ENCODE measurements at places on chromosomes 6 and 20. TPM values are rescaled to one million over a fixed set of nuclear protein-coding genes. Genes with fewer than 3 reads are reported as not detected.

The PGC gene
- 0.63 TPM for total RNA-seq

The PSORS1C2 gene
- not detected for total RNA-seq

The APOM gene
- total RNA-seq: 97.1 TPM

The PTPRT gene
- total RNA-seq: 0.88 TPM

The FAM217A gene
- total RNA-seq: not detected

The CCN2 gene
- total RNA-seq: 6.7 TPM

Measured in left lobe of liver (tissue), 2 donors.